Fibroblast of the conjunctiva (primary cell): ENCODE measurements at places on chromosomes 6 and 20.

DNA sequence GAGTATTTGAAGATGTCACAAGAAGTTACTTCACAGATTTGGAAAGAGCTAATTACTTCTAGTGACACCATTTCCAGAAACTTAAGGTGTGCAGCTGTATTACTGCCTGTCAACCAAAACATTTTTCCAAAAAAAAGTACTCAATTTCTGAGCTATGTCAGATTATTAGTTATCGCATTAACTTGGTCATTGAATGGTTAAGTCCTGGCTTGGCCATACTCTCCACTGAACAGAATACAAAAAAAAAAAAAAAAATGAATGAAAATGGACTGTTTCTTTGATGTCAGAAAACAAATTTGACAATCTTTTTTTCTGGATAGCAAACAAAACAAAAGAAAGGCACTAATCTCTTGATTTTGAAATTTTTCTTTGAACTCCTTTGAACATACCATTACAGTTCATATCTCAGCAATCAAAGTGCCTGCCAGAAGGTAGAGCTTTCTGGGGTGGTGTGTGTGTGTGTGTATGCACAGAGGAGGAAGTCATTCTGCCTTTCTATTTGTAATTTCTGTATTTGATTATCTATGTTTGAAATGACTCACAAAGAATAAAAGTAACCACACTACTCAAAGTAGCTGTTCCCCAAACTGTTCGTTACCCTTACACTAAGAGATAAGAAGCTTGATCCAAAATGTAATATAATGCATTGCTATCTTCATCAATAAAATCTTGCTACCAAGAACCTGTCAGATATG lies 210.8 kb upstream of the FUT9 start:
- no peak for DNase-seq

DNA sequence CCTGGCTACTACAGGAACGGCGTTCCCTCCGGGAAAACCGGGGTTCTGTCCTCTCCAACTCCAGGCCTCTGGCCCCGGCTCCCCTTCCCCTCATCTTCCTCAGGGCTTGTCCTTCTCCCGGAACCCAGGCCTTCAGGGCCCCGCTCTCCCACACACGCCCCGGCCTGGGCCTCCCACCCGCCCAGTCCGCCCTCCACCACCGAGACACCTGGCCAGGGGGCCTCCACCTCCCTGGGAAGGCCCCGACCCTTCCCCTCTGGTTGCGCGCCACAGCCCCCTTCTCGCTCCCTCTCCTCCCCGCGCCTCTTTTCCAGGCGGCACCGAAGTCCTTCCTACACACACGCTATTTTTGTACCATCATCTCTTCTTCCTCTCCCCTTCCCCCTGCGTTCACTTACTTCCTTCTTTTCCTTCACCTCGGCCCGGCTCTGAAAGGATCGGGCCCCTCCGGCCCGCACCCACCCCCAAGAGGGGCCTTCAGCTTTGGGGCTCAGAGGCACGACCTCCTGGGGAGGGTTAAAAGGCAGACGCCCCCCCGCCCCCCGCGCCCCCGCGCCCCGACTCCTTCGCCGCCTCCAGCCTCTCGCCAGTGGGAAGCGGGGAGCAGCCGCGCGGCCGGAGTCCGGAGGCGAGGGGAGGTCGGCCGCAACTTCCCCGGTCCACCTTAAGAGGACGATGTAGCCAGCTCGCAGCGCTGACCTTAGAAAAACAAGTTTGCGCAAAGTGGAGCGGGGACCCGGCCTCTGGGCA lies 1.3 kb upstream of the SIRPA start:
- DNase-seq = peak; percentile 32

GRCh38 chr20:14142171-14142570 lies 146.9 kb downstream of the MACROD2 start:
- peak; percentile 37 for DNase-seq

GRCh38 chr6:170224694-170225660 lies 65.9 kb downstream of the DLL1 start:
- no peak for DNase-seq

- DNase-seq = no peak
These were observed 42.8 kb downstream of the METTL24 start for GRCh38 chr6:110315207-110315868.

DNA sequence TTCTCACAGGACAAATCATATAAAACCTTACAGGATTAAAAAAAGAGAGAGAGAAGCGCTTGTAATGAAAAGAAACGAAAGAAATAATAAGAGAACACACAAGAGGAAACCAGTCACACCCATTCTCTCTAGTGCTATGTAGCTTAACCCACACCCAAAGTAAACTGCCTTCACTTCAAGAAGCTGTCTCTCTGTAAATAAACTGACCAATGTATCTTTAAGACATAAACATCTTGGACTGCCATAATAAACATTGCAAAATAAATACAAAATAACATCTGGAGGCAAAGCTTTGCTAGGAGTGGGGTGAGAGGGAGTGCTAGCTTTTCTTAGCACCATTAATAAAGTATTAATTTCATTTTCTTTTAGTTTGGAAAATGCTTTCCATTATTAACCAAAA lies 61.6 kb upstream of the RNF146 start:
- DNase-seq = no peak

GRCh38 chr6:11275598-11275997 lies 43.1 kb upstream of the NEDD9 start:
- no peak for DNase-seq

- DNase-seq = no peak
These were observed 145.3 kb upstream of the MLN start for GRCh38 chr6:33949111-33949510.

GRCh38 chr6:29375191-29375590 lies at the start of gene OR12D3:
OR12D3 (minus strand) TSS chr6:29375291; CDS start chr6:29375287, 4 bp downstream.
- no peak for DNase-seq

DNA sequence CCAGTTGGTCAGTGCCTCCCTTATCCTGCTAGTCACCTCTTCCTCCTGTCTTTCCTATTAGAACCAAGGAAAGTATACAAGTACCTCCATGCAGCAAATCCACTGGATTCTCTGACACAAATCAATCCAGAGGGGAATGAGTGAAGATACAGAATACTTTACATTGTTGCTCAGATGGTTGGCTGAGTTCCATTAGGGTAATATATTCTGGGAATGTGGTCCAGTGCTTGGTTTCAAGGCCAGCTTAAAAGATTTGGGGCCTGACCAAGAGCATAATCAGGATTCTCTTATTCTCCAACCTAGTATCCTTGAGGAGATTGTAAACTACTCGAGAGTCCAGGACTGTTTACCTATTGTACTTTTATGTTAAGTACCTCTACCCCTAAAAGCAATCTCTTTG lies 23.0 kb downstream of the CARMIL1 start:
- no peak for DNase-seq

DNA sequence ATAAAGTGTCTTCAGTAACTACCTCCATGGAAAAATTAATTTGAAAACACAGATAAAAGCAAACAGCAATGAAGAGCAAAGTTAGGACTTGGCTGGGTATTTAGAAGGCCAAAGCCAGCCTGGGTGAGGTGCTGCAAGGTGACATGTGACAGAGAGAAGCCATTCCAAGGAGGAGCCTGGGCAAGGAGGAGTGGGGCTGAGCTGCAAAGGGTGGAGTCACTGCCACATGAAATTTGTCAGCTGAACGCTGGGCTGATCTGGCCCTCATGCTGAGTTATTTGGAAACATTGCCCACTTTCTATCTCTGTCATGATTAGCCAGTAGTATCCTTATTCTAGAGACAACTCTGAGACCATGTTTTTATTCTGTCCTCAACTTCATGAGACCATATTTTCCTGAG lies 76.3 kb downstream of the PERP start:
- DNase-seq = no peak

- DNase-seq = no peak
These were observed 58.5 kb downstream of the RBM38 start for GRCh38 chr20:57449398-57450354.

GRCh38 chr6:17877895-17878440 lies 109.5 kb downstream of the KIF13A start:
- no peak for DNase-seq

DNA sequence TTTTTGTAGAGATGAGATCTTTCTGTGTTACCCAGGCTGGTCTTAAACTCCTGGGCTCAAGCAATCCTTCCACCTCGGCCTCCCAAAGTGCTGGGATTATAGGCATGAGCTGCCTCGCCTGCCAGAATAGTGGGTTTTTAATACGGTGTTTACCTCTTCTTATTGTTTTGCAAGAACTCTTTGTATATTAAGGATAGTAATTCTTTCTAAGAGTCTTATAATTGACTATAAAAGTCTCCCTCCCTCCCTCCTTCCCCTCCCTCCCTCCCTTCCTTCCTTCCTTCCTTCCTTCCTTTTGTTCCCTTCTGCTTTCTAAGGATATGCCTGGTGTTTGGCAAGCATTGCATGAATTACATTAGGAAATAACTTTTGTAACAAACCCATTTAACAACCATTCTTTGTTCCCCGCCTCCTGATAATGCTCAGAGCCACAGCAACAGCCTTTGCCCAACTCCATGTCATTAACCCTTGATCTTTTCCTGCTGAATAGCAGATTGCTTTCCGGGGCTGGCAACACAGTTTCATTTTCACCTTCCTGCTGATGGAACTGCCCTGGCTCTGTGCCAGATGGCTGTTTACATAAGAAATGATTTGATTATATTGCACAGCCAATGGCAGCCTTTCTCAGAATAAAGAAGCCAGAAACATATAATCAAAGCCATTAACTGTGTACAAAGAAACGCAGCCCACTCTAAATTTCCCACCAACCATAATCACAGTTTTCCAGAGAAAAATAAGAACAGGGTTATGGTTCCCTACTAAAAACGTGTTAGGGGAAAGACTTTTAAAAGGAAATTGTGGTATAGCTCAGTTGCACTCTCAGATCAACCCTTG lies 143.7 kb upstream of the PTPN1 start:
- DNase-seq = peak; percentile 32

DNA sequence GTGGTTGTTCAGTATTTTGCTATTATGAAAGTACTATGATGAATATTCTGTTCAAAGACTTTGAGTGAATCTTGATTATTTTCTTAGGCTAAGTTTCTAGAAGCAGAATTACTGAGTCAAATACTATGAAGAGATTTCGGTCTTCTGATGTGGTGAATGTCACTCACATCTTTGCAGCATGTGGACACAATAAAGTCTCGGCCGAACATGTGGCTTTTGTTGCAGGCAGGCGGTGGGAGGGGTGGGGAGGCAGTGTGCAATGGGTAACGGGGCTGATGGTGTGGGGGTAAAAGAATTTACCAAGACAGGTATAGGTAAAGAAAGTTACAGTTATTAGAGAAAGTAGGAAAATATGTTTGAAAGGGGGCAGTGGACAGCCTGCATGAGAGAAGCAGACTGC lies 156.4 kb upstream of the DTNBP1 start:
- no peak for DNase-seq

DNA sequence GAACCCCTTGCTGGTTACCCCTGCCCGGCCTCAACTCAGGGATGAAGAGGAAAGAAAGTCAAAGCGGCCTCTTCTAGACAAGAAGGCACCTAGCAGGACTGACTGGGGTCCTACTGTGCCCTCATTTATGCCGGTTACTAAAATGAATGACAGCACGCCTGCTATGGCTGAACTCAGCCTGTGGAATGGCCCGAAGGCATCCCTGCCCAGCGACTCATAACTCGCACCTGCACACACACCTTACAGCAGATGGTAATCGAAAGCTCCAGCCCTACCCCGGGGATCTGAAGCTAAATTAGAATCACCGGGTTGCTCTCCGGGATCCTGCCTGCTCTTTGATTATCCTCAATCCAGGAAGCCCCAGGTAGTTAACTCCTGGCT lies 747 bp upstream of the TXNDC5 start:
- no peak for DNase-seq

GRCh38 chr6:24107294-24107693 lies 18.7 kb upstream of the NRSN1 start:
- no peak for DNase-seq

DNA sequence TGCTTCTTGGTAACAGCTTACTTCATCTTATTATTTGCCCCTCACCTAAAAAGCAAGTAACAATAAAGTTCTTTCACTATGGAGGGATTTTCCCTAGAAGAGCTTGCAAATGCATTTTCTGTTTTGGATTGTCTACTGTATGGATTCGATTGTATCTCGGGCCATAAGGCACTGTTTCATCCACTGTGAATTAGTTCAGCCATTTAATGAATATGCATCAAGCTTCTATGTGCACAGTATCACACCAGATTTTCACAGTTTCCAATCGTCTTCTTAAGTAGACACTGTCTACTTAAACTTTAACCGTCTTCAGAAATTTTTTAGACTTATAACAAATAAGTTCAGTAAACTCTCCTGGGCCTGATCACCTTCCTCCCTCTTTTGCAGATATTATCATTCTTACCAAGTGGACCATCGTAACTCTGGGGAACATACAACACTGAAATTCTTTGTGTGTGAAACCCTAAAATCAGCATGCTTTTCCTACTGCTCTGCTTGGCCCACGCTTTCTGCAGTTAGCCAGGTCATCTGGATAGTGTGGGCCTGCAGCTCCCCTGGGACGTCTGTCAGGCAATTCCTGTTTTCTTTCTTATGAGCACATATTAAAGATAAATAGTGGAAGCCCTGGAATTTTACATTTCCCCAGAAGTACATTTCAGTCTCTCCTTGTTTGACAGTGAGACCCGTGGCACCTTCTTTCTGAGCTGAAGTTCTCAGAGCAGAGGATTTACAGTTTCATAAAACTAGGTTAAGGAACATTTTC lies 136.5 kb upstream of the PDE10A start:
- no peak for DNase-seq

DNA sequence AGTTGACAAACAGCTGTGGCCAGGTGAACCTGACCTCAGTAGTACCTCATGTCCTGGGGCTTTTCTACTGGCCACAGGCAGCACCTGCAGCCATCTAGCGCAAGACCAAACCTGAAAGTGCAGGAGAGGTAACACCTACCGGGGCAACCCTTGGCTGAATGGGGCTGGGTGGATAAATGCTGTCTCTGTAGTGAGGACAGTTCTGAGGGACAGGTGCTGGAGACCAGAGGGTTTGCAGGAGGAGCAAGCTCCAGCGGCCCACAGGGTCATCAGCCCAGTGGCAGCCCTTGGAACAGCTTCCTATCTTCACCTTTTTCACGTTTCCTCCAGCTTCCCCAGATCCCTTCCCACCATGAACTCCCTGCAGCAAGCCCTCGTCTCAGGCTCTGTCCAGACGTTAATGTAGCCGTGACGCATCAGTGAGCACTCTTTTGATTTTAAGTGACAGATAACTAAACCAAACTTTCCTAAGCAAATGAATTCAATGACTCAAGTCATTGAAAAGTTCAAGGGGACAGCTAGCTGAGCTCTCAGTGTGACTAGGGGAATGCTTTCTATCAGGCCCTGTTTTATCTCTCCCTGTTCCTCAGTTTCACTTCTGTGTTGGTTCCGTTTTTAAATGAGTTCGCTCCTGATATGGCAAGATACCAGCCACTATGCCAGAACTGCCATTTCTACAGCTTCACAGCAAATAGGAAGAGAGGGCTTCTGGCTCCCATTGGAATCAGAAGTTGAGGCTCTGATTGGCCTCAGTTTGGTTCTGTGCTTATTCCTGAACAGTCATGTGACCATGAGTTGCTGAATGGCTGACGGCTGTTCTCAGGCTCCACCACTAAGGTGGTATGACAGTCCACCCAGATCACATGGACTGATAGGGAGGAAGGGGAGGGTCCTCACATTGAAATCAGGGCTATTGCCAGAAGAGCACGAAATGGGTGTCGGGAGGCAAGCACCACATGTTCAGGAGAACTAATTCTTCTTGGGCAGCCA lies 12.1 kb upstream of the PFDN4 start:
- no peak for DNase-seq

GRCh38 chr20:63939061-63939935 lies 16.9 kb downstream of the UCKL1 start:
- DNase-seq = no peak
